ENCODE measurements at places on chromosomes 13 and 19.

GRCh38 chr19:4016486-4016885, 8.9 kb downstream of the PIAS4 start:
- no peak for DNase-seq

DNA sequence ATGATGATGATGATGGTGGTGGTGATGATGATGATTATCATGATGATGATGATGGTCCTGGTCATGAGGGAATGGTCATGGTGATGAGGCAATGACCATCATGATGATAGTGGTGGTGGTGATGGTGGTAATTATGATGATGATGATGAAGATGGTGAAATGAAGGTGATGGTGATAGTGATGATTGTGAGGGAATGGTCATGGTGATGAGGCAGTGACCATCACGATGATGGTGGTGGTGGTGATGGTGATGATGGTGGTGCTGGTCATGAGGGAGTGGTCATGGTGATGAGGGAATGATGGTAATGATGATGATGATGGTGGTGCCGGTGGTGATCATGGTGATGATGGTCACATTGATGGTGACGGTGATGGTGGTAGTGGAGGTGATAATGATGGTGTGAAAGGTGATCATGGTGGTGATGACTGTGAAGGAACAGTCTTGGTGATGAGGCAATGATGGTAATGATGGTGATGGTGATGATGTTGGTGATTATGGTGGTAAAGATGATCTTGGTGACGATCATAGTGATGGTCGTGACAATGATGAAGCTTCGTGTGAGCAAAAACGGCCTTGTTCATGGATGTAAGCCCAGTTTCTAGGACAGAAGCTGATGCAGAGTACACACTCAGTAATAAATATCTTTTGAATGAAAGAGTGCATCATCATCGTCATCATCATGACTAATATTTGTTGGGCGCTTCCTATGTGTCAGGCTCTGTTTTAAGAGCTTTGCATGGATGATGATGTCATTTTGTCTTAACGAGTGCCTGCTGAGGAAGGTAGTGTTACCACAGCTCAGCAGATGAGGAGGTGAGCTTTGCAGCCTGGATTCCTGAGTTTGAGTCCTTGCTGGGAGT, 17.3 kb downstream of the SBK2 start:
- DNase-seq, result no peak

DNA sequence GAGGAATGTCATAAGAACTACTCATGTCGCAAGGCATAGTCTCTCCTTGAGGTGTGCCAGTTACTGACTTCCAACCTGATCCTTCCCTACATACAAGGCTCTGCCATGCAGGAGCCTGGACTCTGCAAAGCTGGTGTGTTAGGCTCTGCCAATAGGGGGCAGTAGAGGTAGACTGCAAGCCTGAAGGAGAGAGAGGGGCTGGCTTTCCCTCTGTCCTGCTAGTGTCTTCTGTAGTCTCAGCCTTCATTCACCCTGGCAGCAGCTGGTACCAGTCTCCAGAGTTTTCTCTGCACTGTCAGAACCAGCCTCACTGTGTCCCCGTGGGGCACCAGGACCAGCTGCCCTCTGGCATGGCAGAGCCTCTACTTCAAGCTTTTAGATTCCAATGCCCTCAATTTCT, 14.5 kb downstream of the SHISA2 start:
- no peak for DNase-seq

DNA sequence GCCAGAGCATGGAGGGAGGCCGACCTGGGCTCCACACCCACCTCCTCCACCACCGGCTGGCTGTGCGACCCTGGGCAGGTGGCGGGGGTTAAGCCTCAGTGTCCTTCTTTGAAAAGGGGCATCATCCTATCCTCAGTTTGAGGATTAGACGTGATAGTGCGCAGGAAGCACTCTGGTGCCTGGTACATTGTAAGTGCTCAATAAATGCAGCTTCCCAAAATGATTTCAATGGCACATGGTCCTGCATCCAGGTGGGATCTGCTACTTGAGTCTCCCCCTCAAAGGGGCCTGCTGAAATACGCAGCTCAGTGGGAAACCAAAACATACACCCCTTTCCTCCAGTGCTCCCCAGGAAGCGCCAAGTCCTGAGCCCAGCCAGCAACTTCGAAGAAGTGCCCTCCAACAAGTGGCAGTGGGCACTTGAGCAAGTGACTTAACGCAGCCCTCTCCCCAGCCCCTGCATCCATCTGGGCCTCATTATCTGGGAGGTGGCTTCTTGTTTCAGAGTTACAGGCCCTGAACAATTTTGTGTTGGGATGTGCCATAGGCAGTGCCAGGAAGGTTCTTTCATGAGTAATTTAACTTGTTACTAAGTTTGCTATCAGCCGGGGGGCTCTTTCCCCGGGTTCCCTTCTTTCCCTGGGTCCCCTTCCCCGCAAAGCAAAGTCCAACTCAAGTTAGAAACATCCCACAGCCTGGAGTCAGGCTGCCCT, 17.9 kb downstream of the ACTN4 start:
- DNase-seq, result no peak

DNA sequence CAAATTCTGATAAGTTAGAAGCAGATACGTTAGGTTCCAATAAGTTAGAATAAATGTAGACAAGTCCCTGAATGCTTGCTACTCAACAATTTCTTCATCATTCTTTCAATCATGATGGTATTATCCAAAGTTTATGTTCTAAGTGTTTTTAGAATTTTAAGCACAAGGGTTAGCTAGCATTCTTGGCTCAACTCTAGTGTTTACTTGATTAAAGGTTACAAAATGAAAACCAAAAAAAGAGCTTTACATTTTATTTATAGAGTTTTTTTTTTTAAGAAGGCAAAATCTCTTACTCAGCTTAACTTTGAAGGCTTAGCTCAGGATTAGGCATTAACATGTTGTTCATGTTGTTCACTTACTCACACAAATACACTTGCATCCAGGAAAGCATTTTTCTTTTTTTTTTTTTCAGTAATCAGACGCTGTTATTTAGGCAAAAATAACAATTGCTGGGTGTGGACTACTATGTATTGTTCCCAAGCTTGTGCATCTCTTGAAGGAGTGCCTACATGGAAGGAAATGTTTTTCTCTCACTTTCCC, 420.6 kb downstream of the DCT start:
- DNase-seq, result no peak

GRCh38 chr19:38617764-38618589, at the start of gene MAP4K1:
Gene MAP4K1 (minus strand): TSS chr19:38617953. CDS start chr19:38617895, 58 bp downstream.
- peak; percentile 70 for DNase-seq

DNA sequence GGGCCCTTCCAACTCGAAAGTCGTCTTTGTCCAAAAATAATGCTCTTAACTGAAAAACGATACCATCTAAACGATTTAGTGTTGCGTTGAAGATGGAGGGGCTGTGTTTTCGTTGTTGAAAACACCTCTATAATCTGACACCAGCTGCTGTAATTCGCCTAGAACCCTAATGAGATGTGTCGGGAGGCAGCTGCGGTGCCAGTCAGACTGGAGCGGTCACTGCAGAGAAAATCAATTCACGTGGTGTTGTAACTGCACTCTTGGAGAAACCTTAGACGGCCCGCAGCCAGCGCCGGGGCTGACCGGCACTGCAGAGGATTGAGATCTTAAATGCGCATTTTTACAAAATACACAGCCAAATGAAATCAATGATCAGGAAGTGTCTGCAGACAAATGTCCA, 339.1 kb downstream of the ZNF536 start:
- no peak for DNase-seq

- DNase-seq, result no peak
Measured at GRCh38 chr13:42875475-42876269, 94.3 kb downstream of the FAM216B start.

DNA sequence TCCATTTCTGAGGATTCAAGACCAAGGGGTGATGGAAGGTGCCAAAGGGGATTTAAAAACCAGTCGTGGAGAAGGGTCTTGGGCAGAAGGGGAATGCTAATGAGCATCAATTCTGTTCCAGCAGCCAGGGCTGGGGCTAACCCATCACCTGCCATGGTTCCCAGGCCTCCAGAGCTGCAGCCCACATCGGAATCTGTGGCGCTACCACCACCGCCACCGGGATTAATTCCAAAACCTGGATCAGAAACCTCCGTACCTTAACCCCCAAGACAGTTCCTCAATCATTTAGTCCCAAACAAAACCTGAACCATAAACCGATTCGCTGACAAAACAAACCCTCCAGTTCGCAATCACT, 583 bp downstream of the ZNF615 start:
- no peak for DNase-seq

DNA sequence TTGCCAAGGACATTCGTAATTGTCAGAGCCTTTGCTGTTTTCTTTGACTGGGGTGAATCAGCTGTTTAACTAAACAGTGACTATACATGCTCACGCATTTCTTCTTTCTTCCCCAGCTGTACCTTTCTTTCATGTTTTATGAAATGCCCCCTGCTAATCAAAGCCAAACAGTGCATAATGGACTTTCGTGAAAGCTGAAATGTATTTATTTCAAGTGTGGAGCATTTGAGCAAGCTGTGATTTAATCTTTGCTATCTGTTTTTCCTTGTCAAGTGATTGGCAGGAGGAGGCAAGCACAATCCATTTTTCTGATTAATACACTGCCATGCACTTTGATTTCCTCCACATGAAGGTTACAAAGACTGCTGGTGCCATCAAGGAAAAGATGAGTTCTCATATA, 831.7 kb upstream of the SPRY2 start:
- no peak for DNase-seq

- DNase-seq, result no peak
Measured at GRCh38 chr13:29165840-29166239, 345.7 kb downstream of the MTUS2 start.

DNA sequence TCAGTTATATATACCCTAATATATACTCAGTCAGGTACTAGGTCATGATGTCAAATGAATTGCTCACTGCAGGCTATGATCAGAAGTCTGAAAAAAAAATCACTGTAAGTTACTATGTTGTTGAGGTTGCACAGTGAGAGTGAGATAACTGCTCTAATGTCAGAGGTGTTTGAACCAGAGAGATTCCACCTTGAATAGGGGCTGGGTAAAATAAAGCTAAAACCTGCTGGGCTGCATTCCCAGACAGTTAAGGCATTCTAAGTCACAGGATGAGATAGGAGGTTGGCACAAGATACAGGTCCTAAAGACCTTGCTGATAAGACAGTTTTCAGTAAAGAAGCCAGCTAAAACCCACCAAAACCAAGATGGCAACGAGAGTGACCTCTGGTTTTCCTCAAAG, 10.2 kb downstream of the EPSTI1 start:
- no peak for DNase-seq

GRCh38 chr13:113531041-113531873, 40.7 kb upstream of the DCUN1D2 start:
- no peak for DNase-seq

DNA sequence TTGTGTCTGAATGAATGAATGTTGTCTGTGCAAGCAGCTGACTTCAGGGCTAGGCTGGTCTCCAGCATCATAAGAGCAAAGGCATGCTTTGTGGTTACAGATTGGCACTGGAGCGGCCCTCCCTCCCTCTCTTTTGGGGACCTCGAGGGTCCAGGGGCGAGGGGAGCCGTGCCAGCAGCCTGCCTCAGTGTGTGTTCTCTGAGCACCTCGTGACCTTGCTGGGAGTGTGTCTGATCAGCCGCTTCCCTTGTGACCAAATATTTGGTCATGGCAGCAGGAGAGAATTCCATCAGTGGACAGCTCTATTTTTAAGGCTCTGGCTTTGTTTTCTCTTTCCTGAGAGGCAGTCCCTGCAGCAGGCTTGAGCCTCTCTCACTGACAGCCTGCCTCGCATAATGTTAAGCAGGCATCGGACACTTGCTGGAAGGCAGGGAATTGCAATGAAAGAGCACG, 329.7 kb downstream of the UQCRFS1 start:
- DNase-seq, result no peak

GRCh38 chr13:42047561-42048341, 697 bp upstream of the DGKH start:
- peak; percentile 30 for DNase-seq

DNA sequence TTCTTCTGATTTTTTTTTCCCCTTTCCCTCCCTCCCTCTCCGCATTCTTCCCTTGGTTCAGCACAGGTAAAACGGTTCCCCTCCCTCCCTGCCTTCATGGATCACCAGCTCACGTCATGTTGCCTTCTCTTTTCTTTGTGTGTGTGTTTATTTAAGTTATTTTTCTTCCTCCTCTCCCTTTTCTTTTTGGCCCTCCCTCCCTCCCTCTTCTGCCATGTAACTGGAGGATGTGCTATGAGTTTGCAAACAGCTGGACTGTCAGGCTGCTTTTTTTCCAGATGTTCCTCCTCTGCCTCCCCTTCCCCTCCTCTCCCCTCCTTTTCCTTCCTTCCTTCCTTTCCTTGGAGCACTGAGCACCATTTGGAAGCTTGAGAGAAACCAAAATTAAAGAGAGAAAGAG, 2.0 kb downstream of the LENG9 start:
- no peak for DNase-seq

Data from stimulated activated CD4-positive, alpha-beta T cell treated with anti-CD3 and anti-CD28 coated beads, Interleukin-4, amount 100 ng/mL, for 4 hours (primary cell).